Stimulated activated CD4-positive, alpha-beta T cell treated with anti-CD3 and anti-CD28 coated beads, Interleukin-4, amount 100 ng/mL, for 4 hours (primary cell): ENCODE measurements at places on chromosomes 2 and 18.

GRCh38 chr2:161761160-161761559 is 136.9 kb downstream of the SLC4A10 start:
- no peak for DNase-seq

DNA sequence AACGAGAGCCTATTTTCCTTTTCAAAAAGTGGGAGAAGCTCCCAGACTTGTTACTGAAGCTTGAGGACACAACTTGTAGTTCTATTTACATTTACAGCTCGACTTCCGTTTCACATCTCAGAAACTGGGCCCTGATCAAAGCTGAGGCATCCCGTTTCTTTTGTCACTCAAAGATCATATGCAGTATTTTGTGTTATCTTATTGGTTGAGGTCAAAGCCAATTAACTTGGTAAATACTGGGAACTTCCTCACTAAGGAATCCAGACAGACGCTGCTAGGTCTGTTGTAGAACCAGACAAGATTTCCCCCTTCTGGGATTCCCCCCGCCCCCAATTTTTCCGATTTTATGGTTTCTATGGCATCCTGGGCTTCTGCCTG is 50.3 kb downstream of the TSN start:
- DNase-seq = no peak

DNA sequence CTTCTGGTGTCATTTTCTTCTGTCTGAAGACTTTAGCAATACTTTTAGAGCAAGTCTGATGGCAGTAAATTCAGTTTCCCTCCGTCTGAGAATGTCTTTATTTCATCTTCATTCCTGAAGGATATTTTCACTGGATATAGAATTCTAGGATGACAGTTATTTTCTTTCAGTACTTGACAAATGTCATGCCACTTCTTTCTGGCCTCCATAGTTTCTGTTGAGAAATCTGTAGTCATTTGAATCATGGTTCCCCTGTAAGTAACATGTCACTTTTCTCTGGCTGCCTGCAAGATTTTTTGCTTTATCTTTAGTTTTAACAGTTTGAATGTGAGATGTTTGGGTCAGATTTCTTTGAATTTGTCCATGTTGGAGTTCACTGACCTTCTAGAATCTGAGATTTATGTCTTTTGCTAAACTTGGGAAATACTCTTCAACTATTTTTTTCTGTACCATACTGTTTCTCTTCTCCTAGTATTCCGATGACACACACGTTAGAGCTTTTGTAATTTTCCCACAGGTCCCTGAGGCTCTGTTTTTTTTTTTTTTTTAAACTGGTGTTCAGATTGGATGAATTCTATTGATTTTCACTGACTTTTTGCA is 30.2 kb downstream of the RMND5A start:
- no peak for DNase-seq

- no peak for DNase-seq
Measured at GRCh38 chr2:4914551-4914950, 777.6 kb upstream of the SOX11 start.

DNA sequence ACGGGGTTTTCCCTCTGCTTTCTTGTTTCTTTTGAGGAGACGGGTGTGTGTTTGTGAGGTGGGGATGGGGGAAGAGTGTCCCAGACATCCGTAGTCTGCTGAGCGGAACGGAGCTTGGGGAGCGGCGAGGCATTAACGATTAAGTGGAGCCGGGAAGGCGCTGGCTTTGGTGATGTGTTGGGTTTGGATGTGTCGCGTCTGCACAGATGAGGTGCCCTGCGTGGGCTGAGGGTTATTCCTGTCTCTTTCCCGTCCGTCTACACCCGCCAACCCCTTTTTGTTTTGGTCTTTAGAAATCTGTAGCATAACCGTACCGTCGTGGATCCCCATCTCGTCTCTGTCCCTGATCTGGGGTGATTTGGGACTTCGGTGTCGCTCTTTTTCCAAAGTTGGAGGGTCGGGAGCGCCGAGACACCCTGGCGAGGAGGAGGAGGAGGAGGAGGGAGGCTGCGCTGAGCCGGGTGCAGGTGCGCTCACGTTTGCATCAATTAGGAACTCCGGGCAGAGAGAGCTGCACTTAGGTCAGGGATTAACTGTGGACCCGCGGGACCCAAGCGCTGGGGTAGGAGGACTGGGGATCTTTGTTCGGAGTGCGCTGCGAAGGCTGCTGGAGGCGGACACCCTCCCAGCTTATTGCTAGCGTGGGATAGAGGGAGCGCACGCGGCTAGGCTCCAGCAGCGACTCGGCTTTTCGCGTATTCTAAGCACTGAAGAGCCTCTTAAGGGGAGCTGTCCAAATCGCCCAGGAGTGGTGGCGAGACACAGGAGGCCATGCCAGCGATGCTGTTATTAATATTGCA is 720.3 kb downstream of the DPP10 start:
- DNase-seq = no peak
